ENCODE measurements at places on chromosomes 12 and 14. TPM values are rescaled to one million over a fixed set of nuclear protein-coding genes. Genes with fewer than 3 reads are reported as not detected.

MSI1 gene
- polyA plus RNA-seq, result not detected

DNA sequence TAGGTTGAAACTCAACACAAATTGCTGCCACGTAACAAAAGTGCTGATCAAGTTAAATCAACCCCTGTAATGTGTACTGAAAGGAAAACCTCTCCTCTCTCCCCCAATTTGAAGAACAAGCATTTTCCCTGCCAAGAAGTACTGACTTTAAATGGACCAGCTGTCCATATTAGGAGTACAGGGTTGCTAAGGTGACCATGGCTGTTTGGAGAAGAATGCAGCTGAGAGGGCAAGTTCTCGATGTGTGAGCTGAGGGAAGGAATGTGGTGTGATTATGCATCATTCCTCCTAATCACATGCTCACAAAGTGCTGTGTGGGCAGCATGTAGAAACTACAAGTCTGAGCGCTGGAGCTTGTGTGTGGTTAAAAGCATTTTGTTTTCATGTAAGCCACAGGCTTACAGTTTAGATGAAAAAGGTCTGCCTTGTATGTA, 50.9 kb upstream of the CCT2 start:
- no peaks in the 10 kb centered on the region for H3K27me3 ChIP-seq
- no peak overlapping the region for H3K27ac ChIP-seq
- H3K36me3 ChIP-seq, result no peaks in the 10 kb centered on the region
- no peak overlapping the region for H3K4me3 ChIP-seq
- DNase-seq, result no peak

- no peak overlapping the region for H3K27ac ChIP-seq
- peaks cover 58% of the 10 kb centered on the region for H3K4me1 ChIP-seq
- no peak overlapping the region for H3K4me3 ChIP-seq
- H3K27me3 ChIP-seq, result peaks cover 67% of the 10 kb centered on the region
- H3K36me3 ChIP-seq, result no peaks in the 10 kb centered on the region
- DNase-seq, result no peak
Observed at GRCh38 chr14:60651796-60652673, 2.8 kb upstream of the SIX1 start.

GRCh38 chr12:91413581-91414546, 231.2 kb upstream of the DCN start:
- no peak overlapping the region for H3K27ac ChIP-seq
- no peaks in the 10 kb centered on the region for H3K4me1 ChIP-seq
- H3K4me3 ChIP-seq, result no peak overlapping the region
- DNase-seq, result no peak
- H3K27me3 ChIP-seq, result no peaks in the 10 kb centered on the region
- no peaks in the 10 kb centered on the region for H3K36me3 ChIP-seq

Measured in CD4-positive, alpha-beta memory T cell (primary cell).